Umbilical cord (tissue), 2 donors: ENCODE measurements at places on chromosomes 1 and 21.

GRCh38 chr1:54312796-54313316, 93.3 kb downstream of the SSBP3 start:
- peak; percentile 79 for DNase-seq

- no peak for DNase-seq
Measured at GRCh38 chr1:60668585-60668984, 413.8 kb upstream of the NFIA start.

GRCh38 chr1:204659056-204659455, 26.5 kb downstream of the LRRN2 start:
- DNase-seq: peak; percentile 25

DNA sequence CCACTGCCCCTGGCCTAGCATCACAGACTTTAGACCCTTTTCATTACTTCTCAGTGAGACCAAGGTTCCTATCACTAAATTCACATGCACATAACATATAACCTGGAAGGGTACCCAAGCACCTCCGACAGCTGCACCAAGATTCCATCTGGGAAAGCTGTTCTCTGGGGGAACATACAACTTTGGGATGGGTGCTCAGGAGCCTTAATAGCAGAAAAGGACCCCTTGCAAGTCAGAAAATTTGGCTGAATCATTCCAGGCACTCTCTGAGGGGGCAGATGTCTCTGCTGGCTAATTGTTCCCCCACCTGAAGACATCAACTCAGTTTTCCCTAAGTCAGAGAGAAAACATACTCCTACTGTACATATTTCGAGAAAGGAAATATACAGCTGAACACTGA, 41.3 kb upstream of the PSEN2 start:
- no peak for DNase-seq

DNA sequence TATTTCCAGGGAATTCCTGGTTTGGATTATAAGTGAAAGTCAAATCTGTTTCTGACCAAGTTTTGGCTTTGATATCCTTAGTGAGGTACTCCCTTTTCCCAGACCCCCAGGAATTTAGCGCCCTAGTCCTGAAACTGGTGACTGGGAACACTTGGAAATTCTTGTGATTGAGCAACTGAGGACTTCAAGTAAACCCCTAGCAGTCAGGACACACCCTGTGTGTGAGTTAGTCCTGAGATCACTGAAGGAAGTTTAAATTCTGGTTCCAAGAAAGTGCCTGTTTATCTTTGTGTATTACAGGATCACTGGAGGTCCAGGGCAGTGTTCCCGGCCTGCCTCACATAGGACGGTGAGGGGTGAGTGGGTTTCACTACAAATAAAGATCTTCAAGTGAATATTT, 95.1 kb upstream of the F3 start:
- DNase-seq: peak; percentile 78

GRCh38 chr1:80367058-80367457, 1360.5 kb upstream of the ADGRL4 start:
- DNase-seq: no peak

DNA sequence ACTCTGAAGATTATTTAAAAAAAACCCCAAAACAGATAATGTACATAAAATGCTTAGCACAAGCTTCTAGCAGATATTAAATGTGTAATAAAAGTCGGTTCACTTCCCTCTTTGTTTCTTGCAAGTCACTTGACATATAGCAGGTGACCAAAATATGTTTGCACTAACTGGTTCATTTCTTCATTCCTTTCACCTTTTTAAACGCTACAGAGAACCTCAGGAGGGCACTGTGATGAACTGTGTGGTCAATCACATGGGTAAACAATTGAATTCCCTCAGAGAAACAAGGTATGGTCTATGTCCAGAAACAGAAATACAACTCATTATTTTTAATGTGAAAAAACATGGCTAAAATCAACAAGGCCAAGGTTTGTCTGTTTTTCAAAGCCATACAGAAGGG, 51.3 kb upstream of the BCL10 start:
- no peak for DNase-seq
